Activated naive CD4-positive, alpha-beta T cell treated with anti-CD3 and anti-CD28 coated beads, Interleukin-2, amount 10 ng/mL, durations not matched to agents 7 days and 5 days (primary cell): ENCODE measurements at places on chromosomes 13 and 19.

GRCh38 chr19:15911599-15912235 lies 13.8 kb upstream of the CYP4F2 start:
- no peak for DNase-seq

DNA sequence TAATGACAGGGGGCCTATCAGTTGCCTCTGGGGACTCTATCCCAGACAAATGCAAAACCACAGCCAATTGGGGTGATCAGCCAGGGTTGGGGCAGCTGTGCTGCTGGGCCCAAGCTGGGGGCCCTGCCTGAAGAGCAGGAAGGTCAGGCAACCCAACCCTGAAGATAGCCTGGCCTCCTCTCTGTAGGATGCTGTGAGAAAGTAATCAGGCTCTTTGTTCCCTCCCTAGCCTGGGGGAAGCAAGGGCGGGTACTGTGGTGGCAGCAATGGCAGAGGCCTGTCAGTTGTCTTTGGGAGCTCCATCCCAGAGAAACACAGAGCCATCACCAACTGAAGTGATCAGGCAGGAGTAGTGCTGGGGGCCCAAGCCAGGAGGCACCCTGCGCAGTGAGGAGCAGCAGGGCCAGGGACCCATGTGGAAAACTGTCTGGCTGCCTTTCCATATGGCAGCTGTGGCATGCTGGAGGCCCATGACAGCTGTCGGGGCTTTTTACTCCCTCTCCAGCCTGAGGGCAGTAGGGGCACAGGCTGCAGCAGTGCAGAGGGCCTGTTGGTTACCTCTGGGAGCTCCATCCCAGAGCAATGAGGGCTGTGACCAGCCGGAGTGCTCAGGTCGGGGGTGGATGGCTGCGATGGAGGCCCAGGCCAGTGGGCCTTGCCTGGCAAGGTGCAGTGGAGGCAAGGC lies 73.6 kb upstream of the ATP12A start:
- DNase-seq = no peak

DNA sequence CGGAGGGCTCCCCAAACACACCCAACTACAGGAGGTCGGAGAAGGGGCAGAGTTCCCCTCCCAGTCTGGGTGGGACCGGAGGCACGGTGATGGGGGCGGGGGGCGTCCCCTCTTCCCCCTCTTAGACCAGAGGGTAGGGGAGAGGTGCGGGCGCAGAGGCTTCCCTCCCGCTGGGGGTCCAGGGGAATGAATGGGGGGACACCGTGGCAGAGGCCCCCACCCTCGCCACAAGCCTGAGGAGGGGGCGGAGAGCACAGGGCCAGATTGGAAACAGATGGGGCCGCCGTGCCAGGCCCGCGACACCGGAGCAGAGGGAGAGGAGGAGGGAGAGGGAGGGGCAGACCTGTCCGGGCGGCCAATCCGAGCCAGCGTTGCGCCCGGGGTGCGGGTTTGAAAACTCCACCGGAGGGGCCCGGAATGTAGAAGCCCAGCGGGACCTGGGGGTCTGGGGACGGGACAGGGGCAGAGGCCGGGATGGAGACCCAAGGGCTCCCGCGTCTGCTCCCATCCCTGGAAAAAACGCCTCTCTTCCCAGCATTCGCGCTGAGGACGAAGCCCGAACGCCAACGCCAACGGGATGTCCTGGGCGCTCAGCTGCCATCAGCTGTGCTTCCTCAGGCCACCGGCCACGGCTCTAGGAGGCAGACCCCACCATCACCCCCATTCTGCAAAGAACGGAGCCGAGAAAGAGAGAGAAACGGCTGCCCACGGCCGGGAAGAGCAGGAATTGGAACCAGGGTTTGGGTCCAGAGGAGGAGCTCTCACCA lies 46.8 kb downstream of the PTPRS start:
- DNase-seq = no peak

DNA sequence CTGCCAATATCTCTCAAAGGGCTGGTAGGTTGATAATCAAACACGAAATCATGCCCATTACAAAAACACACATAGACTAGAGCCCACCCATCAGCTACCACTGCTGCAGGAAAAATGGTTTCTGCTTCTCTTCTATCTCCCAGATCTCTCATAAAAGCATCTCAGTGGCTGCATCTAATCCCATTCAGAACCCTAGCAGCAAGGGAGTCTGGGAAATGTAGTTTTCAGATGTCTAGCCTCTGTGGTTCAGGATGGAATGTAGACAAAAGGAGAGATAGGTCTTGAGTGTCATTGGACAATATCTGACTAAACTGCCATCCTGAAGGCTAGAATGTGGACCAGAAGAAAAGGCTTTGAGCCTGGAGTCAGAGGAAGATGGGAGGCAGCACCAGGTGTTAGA lies 32.1 kb downstream of the RDH8 start:
- DNase-seq = no peak

- DNase-seq = no peak
These were observed 171.9 kb downstream of the ITGBL1 start for GRCh38 chr13:101624210-101624922.

DNA sequence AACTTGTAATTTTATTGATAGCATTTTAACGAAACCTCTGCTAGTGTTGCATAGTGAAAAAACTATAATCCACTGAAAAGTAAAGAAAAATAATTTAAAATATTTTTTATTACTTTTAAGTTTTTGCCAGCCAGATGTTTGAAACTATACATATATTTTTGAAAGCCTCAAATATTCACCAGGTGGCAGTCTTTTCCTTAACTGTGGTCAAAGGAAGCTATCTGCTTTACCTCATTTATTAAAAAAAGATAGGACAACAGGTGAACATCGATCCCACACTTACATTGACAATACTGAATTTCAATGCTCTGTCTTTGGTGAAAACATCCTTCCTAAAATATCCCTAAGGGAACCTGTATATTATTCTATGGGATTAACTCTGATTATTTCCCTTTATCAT lies 100.5 kb downstream of the TRPC4 start:
- no peak for DNase-seq

DNA sequence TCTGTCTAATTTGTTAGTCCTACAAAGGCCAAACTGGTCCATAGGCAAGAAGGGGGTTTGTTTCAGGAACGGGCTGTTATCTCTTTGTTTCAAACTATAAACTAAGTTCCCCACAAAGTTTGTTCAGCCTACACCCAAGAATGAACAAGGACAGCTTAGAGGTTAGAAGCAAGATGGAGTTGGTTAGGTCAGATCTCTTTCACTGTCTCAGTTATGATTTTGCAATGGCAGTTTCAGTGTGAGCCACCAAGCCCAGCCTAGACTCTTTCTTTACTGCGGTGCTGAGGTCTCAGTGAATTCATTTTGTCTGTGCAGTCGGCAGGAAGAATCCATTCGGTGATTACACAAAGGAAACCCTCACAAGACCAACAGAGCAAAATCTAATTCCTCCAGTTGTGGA lies 56.6 kb upstream of the ABCC4 start:
- no peak for DNase-seq

DNA sequence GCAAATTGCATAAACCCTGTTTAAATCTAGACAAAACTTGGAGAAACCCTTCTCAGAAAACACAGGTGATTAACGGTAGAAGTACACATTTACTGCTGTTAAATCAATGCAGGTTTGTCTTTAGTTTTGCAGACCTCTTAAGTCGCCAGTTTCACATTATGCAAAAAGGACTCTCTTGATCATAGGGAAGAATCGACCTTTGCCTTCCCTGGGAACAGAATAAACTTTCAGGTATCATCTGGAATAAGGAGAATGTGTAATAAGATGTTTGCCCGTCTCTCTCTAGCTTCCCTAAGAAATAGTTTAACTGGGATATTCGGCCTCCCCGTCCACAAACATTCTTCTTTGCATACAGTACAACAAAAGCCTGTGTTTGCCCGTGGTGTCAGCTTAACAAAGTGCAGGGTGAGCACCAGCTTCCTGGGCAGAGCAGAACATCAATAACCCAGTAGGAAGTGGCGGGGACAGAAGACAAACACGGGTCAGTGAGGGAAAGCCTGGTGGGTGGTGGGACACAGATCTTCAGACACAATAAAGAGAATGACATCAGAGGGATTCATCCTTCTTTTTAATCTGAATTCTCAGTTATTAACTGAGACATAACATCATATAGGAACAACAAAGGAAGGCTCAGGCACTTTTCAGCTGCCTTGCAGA lies 1077.7 kb upstream of the SLC10A2 start:
- DNase-seq = no peak

DNA sequence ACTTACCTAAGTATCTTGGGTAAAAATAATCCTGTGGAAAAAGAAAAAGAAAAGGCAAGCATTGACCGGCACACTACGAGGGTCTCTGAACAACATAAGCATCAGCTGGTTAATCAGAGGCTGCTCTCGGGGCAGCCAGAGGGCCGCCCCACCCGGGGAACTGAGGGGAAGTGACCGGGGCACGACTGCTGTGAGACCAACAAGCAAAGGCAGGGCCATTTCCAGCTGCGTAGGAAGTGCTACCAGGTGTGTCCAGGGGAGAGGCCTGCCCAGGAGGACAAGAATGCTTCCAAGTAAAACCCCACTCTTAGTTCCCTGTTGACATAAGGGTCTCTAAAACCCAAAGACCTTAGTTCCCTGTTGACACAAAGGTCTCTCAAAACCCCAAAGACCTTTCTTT lies 15.9 kb downstream of the GAS6 start:
- DNase-seq = no peak

GRCh38 chr19:17209126-17210036 lies 5.8 kb upstream of the USE1 start:
- DNase-seq = peak; percentile 55

DNA sequence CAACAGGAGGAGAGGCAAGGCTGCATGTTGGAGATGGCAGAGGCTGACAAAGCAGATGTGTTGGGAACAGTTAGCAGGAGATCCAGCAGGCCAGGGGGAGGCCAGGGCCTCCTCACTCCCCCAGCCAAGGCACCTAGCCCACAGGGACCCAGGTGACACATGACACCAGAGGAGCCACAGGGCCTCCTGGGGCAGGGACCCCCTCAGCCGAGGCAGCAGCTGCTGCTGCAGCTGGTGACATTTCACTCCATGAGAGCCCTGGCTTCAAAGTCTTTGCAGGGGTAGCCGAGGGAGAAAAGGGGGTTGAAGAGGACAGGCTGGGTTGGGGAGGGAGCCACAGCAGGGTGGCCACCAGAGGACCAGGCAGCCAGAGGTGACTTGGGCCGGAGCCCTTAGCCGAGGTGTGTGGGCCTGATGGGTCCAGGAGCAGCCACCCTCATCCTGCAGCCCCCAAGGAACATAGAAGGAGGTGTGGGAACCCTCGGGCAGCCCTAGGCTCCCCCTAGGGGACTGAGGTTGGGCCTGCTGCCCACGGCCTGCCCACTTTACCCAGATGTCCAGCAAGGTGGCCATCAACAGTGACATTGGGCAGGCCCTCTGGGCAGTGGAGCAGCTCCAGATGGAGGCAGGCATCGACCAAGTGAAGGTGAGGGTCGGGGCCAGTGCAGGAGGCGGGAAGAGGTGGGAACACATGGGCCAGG lies at the start of gene GNG14:
Gene GNG14, plus strand, starts transcription at position 503 of the 701 bp plus-strand sequence. Its CDS starts 51 bp downstream, at position 554.
- no peak for DNase-seq

DNA sequence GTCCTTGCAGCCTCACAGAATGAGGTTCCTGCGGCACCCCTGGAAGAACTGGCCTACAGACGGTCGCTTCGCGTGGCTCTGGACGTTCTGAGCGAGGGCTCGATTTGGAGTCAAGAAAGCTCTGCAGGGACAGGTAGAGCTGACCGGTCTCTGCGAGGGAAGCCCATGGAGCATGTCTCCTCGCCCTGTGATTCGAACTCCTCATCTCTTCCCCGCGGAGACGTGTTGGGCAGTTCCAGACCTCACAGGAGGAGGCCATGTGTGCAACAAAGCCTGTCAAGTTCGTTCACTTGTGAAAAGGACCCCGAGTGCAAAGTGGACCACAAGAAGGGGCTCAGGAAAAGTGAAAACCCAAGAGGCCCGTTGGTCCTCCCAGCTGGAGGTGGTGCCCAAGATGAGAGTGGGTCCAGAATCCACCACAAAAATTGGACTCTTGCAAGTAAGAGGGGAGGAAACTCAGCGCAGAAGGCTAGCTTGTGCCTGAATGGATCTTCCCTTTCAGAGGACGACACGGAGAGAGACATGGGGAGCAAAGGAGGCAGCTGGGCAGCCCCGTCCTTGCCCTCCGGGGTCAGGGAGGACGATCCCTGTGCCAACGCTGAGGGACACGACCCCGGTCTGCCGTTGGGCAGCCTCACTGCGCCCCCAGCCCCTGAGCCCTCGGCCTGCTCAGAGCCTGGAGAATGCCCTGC lies 23.4 kb upstream of the NDUFS7 start:
- DNase-seq = no peak

GRCh38 chr13:51241720-51242119 lies 19.5 kb downstream of the FAM124A start:
- no peak for DNase-seq

- DNase-seq = no peak
These were observed 290.1 kb downstream of the DCLK1 start for GRCh38 chr13:35841060-35841521.

DNA sequence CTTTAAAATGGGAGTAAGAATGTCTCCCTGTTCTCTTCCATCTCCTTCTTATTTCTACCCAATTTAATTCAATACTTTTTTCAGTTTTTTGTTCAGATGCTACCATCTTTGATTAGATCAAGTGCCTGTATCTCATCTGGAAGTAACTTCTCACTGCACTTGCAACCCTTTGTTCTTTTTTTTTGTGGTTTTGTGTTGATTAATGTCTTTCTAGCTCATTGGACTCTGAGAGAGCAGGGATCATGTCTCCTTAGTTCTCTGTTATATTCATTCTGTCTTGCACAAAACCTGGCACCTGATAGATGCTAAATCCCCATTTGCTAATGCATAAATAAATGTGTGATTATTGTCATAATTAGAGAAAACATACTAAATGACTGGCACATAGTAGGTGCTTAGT lies 834 bp upstream of the ITGBL1 start:
- DNase-seq = no peak

DNA sequence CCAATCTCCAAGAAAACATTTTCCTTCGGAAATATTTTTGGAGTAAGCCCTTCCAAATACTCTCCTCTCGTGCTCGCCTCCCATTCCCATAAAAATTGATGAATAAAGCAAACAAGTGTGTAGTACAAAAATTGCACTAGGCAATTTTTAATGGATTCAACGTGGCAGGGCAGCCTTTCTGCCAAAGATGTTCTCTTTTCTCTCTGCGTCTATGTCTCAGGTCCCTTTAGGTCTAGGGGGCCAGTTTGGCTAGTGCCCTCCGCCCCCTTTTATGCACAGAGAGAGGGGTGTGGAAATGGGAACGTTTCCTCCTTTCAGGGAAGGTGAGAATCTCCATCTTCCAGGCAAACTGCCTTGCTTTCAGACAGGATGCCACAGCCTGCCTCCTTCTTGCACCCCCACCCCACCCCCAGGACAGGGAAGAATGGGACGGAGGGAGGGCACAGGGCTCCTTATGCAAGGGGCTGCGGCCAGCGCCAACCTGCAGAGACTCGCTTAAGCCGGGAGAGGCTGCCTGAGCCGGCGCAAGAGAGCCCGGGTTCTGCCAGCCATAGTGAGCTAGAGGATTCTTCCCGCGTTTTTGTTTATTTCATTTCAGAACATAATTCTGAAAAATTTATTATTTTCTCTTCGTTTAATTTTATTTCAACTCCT lies 2.7 kb upstream of the ZIC2 start:
- DNase-seq = no peak

GRCh38 chr13:108220041-108220440 lies 1.8 kb downstream of the ABHD13 start:
- no peak for DNase-seq

- no peak for DNase-seq
These were observed 22.9 kb downstream of the LRCH1 start for GRCh38 chr13:46575818-46576221.
